ENCODE measurements at places on chromosomes 1 and 21.

- no peak for DNase-seq
These were observed 323.1 kb downstream of the HHIPL2 start for GRCh38 chr1:222224636-222225315.

GRCh38 chr21:43868461-43868860 is 3.4 kb downstream of the AGPAT3 start:
- DNase-seq, result no peak

DNA sequence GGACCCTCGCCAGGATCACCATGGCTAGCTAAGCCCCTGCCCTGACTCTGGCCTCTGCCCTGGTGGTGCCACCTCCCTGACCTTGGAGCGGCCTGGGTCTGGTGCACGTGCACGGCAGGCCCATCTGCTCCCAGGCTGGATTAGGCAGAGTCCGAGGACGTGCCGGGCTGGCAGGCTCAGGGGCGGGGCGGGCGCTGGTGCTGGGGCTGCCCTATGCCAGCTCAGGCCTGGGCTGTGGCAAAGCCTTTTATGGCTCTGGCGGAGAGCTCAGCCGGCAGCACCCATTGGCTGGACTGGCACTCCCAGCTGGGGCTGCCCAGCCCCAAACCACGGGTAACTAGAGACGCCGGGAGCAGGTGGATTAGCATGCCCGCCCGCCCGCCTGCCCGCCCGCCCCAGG is 17.1 kb upstream of the EDN2 start:
- DNase-seq, result no peak

DNA sequence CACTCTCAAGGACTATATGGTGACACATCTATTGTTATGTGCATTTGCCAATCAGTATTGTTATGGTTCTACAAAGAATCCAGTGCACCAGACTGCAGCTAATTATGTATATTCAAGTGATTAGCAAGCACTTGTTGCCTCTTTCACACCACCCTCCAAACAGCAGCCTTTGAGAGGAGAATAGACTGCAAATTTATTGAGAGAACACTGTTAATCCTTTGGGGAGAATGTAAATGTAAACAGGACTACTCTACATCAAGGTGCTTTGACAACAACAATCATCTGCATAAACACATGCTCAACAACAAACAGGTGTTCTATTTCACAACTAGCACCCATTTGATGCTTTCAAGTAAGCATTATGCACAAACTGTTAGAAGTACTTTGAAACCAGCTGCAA is 117.4 kb downstream of the AKT3 start:
- no peak for DNase-seq

DNA sequence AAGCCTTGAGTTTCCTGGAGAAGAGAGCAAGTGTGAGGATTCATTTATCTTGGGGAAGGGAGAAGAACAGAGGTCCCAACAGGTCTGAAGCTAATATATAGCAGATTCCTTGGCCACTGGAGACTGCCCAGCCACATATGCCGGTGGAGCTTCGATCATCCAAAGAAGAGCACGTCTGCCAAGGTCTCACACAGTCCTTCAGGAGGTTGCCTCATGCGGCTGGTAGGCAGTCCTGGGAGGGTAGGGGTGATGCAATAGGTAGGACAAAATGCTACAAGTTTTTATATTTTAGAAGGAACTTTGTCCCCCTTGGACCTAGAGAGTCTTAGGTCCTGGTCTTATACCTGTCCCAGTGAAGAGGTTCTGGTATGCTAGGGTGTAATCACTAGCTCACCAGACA is 582.5 kb downstream of the DPYD start:
- no peak for DNase-seq

- DNase-seq, result no peak
These were observed at the start of gene MIXL1 for GRCh38 chr1:226223157-226223785. TSS of gene MIXL1 (plus strand) at chr1:226223664. CDS start at chr1:226223682, 18 bp downstream.

DNA sequence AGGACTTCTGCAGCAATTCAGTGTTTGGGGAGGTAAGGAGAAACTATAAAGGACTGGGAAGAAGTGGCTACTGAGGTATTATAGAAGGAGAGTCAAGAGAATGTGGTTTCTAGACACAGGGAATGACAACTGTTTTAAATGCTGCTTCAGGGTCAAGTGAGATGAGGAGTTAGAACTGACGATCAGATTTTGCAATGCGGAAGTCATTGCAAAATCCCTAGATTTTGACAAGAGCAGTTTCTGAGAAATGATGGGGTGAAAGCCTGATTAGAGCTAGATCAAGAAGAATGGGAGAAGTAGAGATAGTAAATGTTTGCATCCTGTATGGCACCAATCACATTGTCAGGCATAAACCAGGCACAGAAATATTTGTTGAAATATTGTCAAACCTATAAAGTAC is 4.7 kb upstream of the TSNAX start:
- no peak for DNase-seq

DNA sequence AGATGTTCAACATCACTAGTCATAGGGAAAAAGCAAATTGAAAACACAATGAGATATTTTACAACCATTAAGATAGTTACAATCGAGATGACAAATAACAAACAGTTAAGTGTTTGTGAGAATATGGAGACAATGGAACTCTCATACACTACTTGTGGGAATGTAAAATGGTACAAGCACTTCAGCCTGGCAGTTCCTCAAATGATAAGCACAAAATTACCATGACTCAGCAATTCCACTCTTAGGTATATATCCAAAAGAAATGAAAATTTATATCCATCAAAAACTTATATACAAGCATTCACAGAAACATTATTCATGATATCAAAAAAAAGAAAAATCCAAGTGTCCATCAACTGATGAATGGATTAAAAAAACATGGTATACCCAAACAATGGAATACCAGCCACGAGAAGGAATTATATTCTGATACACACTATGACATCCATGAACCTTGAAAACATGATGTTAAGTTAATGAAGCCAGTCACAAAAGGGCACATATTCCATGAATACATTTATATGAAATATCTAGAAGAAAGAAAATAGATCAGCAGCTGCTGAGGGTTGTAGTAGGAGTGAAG is 76.4 kb downstream of the EVI5 start:
- DNase-seq, result no peak

- DNase-seq, result no peak
These were observed 102.7 kb upstream of the NGF start for GRCh38 chr1:115440733-115441132.

DNA sequence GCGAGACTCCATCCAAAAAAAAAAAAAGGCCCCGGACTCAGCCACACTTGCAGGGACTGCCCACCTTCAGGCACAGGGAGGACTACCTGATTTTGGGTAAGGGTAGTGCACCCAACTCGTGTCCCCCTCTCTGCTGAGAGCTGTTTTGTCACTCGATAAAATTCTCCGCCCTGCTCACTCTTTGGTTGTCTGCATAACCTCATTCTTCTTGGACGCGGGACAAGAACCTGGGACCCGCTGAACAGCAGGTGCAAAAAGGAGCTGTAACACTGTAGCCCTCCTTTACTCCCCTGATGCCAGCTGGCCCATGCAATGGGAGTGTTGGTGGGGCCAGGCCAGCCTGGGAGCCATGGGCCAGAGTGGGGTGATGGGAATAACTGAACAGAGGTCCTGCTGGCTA is 10.6 kb downstream of the S100B start:
- no peak for DNase-seq

DNA sequence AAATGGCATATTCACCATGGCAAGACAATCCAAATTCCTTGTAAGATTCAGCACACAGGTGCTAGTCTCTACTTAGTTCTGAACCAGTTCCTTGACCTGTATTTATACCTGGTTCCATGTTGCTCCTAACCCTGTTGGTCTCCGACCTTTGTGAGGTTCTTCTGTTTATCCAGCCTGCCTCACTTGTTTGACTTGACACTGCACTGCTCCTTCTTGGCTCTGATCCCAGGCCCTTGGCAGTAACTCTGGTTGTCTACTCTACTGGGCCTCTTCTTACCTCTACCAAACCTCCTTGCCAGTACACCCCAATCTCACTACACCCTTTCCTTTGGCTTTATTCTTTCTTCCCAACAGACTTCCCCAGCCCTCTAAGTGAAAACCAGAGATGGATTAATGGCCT is 419.4 kb upstream of the USP24 start:
- DNase-seq, result no peak

DNA sequence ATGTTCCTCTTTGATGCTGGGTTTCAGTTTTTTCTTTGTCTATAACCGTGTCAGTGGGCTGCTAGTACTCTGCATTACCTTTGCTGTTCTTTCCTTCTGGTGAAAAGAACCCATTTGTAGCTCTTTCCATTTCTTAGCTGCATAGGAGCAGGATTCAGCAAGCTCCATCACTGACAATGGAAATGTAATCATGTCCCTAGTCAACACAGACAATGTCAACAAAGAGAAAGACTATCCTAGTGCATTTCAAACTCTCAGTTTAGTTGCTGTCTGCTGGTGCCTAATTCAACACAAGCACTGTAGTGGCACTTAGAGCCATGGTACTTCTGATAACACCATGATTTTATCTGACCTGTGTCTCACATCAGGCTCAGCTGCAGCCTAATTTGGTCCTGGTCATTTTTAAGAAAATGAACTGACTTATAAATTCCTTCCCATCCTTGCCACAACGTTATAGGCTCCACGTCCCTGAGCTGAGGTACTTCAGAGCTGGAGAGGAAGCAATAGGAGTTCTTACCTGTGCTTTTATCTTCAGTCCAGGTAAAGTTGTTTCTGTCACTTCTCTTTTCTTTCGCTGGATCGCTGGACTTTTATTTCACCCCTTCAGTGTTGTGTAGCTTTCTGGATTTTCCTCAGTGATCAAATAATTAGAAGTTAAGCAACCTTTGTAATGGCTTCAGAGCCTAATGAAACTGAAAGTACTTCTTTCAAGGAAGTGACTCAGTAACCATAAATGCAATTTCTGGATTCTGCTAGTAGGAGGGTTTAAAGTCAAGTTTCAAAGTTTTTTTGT is at the start of gene GBP3:
Gene GBP3, minus strand, starts transcription at position 700 of the 793 bp plus-strand sequence. CDS start 2,145 bp downstream, outside the sequence.
- no peak for DNase-seq

DNA sequence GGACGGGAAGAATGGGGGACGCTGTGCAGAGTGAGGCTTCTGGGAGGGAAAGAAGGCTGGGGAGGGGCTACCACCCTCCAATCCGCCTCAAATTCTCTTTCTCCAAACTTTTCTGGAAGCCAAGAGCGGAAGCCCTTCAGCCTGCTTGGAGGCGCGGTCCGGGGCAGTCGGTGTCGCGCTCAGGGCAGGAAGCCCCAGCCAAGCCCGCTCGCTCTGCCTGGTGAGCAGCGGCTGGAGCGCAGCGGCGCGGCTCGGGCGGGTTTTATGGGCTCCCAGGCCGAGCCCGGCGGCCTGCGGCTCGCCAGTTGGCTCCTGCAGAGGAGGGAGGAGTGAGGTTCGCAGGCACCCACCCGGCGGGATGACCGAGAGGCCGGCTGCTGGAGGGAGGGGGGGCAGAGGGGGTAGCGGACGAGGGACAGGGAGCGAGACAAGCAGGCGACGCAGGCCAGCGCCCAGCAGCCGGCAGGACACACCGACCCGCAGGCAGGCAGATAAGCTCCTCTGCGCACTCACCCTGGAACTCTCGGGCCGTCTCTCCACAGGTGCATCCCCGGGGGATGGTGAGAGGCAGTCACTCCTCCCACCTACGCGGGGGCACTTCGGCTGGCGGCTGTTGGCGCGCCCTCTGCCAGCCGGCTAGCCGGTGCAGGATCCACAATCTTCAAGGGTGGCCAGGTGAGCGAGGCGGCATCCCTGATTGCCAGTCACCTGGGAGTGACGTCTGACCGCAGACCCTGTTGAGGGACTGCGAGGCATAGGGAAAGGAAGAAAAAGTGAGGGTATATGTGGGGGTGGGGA is at the start of gene AVPR1B:
Gene AVPR1B, minus strand, starts transcription at position 238 of the 798 bp plus-strand sequence. CDS start 498 bp downstream, outside the sequence.
- DNase-seq, result no peak

DNA sequence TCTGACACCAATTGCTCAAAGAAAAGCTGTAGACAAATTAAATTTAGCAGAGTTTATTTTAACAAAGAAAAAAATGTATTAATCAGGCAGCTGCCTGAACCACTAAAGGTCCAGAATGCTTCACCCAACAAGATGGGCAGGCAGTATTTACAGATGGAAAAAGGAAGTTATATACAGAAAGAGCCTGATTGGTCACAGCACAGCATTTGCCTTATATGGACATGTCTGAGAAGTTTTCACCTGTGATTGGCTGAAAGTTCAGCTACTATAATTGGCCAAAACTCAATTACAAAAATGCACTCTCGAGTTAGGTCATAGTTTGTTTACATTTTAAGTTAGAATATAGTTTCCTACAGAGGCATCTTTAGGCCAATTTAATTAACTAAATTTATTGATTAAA is 15.1 kb upstream of the FMO1 start:
- no peak for DNase-seq

DNA sequence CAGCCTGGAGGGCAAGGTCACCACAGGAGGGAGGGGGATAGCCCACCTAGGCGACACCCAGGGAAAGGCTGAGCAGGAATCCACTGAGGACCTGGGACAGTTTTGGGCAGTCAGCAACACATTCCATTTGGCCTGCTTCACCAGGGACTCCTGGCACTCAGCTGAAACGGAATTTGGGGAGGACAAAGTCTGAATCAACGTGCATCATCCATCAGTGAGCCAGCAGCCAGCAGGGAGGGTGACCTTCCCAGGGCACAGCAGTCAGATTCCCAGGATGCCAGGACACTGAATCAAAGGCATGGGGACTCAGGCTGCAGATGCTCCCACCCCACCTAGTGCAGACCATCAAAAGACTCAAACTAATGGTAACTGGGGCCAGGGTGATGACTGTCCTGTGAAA is 4.6 kb downstream of the SH3BP5L start:
- no peak for DNase-seq

DNA sequence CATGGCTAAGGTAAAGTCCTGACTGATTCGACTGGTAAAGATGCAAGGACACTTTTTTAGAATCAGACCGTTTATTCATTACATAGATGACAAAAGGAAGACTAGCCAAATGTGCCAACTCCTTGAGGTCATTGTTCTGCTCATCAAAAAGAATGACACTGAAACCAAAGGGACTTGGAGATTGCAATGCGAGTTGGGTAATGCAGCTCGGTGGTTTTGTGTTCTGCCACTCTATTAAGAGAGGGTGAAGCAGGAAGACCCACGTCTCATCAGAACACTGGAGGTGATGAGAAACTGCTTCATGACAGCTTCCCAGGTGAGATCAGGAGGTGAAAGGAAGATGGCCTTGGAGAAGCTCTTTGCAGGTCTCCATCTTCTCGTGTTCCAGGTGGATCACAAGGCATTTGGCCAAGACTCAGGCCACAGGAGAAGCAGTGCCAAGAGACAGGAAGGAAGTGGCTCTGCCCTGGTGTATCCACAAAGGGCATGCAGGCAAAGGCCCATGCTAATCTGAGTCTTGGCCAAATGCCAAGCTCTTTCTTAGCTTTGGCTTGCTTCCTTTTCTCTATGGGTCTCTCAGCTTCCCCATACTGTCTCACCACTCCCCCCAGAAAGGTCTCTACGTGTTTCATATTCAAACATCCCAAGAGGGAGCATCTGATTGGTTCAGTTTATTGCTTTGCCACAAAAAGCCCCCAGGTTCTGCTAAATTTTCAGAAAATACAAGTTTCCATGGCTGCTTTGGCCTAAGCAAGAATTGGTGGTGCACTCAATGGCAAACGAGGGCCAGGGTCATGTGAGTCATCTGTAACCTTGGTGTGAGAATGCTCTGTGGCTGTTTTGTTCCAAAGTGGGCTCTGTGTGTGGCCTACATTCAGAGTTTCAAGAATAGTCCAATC is 5.7 kb upstream of the CCT8 start:
- DNase-seq, result no peak

DNA sequence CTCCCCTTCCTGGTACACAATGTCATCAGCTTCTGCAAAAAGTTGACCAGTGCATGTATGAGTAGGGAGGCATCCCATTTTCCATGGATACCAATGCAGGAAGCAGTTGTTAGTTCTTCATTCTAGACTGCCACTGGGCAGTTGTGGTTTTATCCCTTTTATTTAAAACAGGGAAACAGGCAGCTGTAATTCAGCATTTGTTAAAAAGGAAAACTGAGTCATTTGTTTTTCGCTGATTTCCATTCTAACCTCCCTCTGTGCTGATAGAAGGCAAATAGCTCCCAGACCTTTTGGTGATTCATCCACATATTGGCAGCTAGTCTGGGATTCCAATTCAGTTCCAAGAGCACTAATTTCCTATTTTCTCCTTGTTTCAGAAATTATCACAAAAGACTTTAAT is 21.1 kb upstream of the ABCA4 start:
- DNase-seq, result no peak

Measured in stimulated activated CD8-positive, alpha-beta memory T cell treated with anti-CD3 and anti-CD28 coated beads, Interleukin-7, amount 100 ng/mL, for 24 hours (primary cell).